NCI-H524 treated with DMSO at 0.1 percent for 48 hours (cell line): ENCODE measurements at places on chromosomes 12 and 14.

DNA sequence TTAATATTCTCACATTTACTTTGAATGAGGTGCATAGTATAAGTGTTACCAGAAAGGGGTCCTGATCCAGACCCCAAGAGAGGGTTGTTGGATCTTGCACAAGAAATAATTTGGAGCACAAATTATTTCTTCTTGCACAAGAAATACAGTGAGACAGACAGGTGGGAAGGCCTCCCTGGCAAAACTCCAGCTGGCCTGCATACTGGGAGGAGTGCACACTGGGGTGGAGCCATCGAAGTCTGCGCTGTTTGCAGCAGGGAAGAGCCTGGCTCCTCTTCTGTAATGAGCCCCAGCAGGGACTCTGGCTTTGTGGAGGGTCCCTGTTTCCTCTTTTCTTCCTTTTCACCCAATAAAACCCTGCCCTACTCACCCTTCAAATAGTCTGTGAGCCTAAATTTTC is 141.6 kb downstream of the GLT1D1 start:
- DNase-seq: no peak

- no peak for DNase-seq
Observed at GRCh38 chr12:3076730-3077571, at the start of gene TSPAN9. Gene TSPAN9, plus strand, starts transcription at chr12:3077379. Its CDS starts 123,815 bp downstream, at chr12:3201194.

DNA sequence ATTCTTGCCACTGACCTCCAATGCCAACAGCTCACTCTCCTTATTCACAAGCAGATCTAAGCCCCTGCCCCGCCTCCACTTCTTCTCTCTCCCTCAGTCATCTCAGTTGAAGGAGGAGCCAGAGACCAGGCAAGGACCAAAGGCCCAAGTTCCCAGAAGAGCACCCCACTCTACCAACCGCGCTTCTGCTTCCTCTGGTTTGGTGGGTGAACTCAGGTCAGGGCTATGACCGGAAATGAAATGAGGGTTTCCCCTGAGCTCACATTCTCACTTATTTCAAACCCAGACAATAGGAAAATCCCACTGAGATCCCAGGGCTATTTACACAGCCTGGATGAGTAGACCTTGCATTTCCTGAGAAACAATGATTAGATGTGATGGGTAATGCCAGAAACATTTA is 9.9 kb downstream of the DPF3 start:
- no peak for DNase-seq

DNA sequence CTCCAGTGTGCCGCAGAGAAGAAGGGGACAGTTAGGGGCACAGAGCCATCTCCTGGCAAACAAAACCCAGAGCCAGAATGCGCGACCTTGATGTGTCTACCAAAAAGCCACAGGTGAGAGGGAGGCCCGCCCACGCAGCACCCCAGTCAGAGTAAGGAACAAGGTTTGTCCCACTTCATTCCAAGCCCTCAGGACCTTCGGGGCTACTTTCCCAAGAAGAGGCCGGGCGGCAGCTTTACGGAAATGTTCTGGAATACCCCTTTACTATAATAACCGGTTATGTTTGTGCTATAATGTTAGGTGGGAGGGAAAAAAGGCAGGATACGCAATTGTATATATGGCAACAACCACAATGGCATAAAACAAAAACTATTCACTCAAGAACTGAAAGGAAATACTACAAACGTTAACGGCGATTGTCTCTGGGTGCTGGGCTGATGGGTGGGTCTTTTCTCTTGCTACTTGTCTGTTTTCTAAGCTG is 12.3 kb downstream of the CCDC88C start:
- no peak for DNase-seq

- DNase-seq: no peak
Observed at GRCh38 chr14:75333606-75334548, 55.2 kb downstream of the FOS start.

DNA sequence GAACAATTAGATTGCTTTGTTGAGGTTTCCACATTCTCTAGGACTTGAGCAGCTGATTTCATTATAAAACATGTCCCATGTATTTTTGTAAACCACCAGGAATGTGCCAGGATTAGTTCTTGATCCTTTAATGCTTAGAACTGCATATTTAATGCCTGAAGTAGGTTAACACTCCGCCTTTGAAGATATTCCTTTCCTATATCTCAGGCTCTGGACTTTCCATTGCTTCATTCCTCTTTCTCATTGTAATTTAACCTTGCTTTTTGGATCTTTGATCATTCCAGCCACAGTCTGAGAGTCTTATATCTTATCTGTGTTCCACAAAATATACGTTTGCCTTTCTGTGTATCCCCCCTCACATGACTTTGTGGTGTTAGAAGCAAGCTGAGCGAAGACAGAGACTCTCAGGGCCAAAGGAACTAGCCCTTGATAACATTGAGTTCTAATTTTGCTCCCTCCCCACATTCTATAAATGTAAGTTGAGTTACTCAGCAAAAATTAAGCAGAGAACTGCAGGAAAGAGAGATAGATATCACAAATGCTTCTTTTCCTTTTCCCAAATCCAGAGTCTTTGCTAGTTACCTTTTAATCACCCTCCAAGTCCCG is 2.4 kb upstream of the CLEC1B start:
- no peak for DNase-seq

DNA sequence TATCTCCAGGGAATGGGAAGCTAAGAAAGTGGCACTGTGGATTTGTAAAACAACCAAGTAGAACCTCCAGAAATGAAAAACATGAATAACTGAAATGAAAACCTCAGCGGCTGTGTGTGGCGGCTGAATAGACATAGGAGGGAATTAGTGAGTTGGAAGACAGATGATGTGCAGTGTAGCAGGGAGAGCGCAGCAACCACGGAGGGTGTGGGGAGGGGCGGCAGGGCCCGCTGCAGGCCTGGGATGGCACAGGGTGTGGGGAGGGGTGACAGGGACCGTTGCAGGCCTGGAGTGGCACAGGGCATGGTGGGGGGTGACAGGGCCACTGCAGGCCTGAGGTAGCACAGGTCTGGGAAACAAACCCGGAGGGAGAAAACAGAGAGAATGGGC is 51.1 kb downstream of the BEGAIN start:
- no peak for DNase-seq

DNA sequence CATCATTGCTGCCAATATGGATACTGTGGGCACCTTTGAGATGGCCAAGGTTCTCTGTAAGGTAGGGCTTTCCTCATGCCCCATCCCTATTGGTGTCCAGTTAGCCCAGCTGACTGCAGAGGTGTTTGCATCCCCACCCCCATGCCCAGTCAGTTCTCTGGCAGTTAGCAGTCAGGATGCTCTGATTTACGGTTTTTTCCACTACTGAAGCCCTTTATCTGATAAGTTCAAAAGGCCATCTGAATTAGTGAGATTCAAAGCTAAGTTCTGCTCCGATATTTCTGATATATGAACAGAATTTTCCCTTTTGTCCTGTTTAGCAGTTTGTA is 773 bp downstream of the GMPR2 start:
- DNase-seq: no peak

DNA sequence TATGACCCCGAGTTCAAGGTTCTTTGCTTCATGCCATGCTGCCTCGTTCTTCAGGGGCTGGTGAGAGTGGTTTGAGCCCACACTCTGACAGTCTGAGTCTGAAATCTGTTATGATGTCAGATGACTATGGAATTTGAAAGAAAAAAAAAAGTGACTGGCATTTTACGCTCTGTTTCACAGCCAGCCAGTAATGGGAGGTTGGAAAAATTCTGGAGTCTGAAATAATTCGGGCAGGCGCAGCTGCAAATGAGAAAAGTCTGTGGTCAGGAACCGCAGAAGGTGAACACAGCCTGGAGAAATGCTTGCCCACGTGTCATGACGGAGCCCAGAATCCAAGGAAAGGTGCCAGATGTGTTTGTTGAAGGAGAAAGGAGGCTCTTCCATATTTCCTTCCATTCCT is 269.8 kb upstream of the PWP1 start:
- no peak for DNase-seq

GRCh38 chr12:54154681-54155186 is 34.1 kb downstream of the SMUG1 start:
- no peak for DNase-seq

DNA sequence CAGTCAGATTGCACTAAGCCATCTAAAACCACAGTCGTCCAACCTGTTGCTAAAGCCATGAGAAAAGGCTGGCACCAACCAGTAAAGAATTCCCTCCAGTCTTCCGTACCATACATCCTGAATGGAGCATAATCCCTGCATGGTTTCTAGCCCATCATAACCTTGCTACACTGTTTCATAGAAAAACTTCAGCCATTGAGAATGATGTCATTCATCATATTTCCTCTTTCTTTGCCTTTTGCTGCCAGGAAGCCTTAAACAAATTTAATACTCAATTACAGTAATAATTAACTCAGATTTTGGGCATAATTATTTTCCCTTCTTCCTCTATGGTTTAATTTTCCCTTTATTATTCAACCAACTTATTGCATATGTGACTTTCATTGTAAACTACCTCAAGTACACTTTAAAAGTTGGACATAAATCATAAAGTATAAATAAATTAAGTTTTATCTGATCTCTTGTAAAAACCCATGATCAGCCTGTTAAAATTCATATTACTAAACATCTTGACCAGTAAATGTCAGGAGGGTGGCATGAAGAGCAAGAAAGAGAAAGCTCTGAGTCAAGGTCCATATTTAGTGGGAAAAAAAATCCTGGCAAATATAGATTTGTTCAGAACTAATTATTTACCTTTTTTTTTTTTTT is 264.7 kb downstream of the ZFP36L1 start:
- no peak for DNase-seq

DNA sequence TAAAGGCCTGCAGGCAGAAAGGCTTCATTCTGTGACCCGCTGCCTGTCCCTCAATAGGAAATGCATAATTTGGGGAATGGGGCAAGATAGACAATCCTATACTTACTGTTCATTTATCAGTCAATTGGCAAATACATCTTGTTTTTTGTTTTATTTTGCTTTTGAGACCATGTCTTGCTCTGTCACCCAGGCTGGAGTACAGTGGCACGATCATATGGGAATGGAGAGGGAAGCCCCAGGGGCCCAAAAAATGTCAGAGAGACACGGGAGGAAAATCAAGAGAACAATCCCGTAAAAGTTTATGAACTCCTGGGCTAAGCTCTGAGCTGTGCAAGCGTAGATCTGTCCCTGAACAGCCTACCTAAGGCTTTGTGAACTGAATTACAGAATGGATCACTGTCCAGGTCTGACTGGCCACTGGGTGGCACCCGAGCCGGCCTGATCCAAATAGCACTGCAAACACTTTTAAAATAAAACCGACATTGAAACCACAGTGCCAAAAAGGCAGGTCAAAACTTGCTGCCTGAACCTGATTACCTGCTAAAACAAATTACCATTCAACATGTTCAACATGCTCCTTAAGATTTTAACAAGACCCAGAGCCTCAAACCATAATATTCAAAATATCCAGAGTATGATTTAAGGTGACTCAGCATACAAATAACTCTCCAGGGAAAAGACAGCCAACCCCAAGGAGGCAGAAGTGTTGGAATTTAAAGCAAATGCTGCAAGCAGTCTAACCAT is 11.8 kb downstream of the COPS7A start:
- no peak for DNase-seq

DNA sequence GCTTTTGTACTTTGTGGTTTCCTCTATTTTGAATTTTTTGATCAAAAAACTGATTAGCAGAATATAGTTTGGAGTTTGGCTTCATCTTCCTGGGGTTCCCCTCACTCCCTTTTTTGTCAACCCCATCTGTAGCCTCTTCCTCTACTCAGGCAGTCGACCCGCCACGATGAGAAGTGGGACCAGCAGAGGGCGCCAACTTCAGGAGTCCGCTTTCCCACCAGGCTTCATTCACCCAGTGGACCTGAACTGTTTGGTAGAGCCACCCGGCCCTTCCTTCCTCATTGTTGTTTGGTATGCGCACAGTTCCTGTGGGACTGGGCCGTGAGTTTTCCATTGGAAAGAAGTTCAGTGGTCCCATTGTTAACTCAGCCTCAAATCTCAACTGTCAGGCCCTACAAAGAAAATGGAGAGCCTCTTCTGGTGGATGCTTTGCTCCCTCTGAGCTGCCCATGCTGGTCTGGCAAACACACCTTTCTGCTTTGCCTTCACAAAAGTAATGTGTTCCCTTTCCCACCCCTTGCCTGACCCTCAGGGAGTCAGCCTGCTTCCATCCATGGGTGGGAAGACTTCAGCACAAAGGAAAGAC is 21.7 kb downstream of the TMBIM6 start:
- no peak for DNase-seq

DNA sequence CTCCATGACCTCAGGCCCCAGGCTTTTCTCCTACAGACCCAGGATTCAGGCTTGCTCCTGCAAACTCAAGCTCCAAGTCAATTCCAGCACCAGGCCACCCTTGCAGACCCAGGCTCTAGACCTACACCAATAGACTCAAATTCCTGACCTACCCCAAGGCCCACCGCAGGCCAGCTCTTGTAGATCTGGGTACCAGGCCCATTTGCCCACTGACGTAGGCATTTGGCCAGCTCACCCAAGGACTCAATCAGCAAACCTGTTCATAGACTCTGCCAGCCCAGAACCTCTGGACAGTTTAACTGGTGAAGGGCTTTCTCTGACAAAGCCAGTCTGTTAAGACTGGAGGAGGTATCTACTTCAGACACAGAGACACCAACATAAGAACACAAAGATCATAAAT is 52.3 kb downstream of the SPTSSA start:
- DNase-seq: no peak

DNA sequence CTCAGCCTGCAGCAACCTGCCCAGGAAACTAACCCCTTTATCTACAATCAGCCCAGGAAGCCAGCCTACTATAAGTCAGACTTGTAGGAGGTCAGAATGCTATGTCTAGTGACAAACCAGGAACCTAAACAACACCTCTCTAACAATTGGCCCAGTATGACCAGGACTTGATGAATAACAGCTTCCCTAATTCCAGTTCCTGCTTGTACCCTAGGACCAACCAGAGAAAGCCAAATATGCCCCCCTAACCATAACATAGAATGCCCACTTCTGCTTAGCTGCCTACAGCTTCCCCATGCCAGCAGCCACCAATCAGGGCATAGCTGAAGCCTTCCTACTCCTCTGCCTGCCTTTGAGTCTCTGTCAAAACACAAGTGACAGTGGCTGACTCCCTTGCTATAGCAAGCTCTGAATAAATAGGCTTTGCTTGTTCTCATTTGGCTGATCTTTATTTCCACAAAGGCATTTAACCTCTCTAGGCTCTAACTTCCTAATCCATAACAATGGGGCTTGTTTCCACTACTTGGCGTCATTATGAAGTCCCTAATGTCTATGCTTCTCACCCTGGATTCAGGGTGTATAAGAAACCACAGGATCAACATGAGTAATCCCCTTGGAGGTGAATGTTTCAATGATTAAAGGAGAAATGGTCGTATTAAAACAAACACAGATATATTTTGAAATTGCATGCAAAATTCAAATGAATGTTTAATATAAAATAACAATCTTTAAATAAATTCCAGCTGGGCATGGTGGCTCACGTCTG is 220.2 kb downstream of the ANO6 start:
- DNase-seq: no peak
